ENCODE measurements at places on chromosomes 11 and 22.

GRCh38 chr11:5367448-5368074 is 16.1 kb upstream of the OR51M1 start:
- DNase-seq = no peak

- DNase-seq = no peak
Observed at GRCh38 chr11:19652623-19653375, 59.8 kb upstream of the NAV2 start.

GRCh38 chr22:48957987-48958321 is 869.7 kb downstream of the BRD1 start:
- DNase-seq = no peak

GRCh38 chr22:29821291-29822016 is 16.6 kb downstream of the ASCC2 start:
- DNase-seq = no peak

- DNase-seq = no peak
Observed at GRCh38 chr22:19396934-19397733, 34.4 kb downstream of the HIRA start.

DNA sequence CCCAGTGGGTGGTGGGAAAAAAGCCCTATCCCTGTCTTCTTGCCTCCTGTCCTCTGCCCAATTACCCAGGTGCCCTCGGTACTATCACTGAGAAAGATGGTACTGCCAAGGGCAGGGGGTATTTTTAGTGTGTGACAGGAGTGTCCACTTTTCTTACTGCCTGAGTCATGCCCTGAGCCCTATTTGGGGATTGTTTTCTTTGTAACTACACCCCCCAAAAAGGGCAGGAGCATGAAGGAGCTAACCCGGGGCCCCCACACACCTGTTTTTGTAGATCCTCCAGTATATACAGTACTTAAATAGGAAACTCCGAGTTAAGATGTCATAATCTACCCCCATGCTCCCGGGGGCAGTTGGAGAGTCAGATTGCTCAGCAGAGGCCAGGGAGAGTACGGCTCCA is 3.8 kb downstream of the SMTNL1 start:
- no peak for DNase-seq

- DNase-seq = no peak
Observed at GRCh38 chr22:37508431-37508992, 10.7 kb downstream of the CARD10 start.

- no peak for DNase-seq
Observed at GRCh38 chr11:5345831-5346230, 2.5 kb upstream of the OR51B5 start.

Measured in neural crest cell (in vitro differentiated cells).